ENCODE measurements at places on chromosomes 3 and 15.

DNA sequence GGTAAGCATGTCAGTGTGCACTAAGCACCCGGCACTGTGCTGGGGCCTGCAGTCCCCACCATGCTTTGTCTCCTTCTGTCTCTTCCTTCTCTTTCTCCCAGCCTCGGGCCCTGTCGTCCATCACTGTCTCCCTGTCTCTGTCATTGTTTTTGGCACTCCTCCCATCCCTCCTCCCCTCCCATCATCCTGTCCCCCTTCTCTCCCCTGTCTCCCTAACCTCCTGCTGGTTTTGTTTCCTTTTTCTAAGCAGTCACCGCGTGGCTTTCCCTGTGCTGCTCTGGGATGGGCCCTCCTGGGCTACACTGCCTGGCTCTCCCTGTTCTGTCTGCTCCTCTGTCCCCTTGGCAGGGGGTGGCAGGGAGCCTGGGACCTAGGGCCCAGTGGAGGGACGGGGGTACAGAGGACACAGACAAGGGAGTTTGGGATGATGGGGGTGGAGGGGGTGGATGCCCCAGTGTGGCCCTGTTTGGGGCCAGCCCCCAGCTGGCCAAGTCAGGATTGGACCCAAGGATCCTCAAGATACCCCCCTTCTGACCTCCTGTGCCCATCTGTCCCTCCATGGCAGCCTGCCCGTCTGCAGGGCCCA is 5.7 kb downstream of the CHST13 start:
- no peak for DNase-seq

DNA sequence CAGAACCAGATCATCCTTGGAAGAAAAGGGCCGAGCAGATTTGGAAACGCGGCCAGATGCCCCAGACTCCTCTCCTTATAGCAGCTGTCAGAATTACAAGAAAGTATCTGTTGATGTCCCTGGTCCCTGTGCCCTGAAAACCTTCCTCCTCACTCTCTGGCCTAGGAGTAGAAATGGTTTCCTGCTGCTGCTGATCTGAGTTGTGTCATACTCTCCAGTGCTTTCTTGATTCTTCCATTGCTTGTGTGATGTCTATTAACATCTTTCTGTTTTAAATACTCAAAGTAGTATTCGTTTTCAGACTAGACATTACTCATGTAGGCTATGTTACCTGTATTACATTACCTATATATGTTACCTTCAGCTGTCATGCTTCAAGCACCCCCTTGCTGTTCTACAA is 26.8 kb upstream of the HERC1 start:
- no peak for DNase-seq

DNA sequence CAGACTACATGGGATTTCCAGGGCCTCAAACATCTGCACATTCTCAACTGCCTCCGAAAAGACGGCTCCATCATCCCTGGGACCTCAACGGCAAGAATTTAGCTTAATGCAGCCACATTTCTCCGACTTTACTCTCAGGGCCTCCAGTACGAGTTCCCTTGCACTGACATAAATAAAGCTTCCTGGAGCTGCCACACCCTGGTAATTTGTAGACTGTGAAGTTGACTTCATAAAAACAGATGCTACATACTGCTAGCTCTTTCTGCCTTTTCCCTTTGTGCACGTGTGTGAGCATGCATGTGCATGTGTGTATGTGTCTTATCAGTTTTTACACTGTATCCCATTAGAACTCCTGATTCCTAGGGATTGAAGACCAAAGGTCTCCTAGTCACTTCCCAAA is 122.7 kb downstream of the NTRK3 start:
- DNase-seq = no peak

DNA sequence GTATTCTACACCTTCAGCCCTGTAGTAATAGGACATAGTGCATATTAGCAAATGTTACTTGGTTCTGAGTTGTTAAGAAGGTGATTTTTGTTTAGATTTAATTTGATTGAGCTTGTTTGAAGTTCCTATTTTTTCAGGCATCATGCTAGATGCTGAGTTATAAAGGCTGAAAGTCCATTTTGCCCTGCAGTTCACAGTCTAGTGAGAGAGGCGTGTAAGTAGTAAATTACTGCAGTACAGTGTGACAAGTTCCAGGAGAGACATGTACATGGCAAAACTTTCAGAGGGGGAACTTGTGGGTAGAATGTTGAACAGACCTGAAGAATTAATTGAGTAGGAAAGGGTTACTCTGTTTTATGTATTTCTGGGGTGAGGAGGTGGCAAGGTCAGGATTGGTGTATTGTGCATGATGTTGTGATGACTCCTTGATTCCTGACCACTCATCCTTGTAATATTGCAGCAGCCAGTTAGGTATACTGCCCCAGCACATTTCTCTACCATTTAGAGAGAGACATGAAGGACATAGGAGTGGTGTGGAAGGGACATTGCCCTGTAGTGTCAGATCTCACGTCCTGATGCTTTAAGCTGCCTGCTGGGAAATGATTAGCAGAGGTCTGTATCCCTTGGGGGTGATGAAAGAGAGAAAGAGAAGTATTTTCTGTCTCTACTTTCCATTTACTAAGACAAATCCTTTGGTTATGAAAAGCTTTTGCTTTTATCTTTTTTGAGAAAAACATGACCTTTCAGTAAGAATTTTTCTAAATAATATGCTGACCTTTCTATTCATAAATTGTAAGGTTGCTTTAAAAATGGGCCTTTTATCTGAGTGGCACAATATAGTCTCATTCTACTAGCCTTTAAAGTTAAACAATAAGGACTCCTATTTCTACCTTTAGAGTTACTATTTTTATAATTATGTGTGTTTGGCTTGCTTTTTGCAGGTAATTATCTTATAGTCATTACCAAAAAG is 16.9 kb downstream of the SACM1L start:
- no peak for DNase-seq

DNA sequence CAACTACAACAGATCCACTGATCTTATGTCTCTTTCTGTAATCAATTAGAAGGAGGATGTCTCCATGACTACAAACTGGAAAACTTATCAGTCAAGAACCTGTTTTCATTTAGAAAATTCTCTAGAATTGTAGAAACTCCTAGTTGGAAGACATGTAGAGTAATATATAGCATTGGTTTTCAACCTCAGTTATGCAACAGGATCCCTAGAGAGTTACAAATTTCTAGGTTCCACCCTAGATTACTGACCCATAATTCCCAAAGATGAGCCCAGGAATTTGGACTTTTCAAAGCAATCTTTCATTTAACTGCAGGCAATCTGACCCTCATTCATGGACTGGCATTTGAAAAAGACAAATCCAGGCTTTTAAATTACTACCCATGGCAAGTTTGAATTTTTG is 116.9 kb upstream of the RAP2B start:
- no peak for DNase-seq

- no peak for DNase-seq
These were observed 46.7 kb downstream of the RAD54L2 start for GRCh38 chr3:51585197-51585596.

DNA sequence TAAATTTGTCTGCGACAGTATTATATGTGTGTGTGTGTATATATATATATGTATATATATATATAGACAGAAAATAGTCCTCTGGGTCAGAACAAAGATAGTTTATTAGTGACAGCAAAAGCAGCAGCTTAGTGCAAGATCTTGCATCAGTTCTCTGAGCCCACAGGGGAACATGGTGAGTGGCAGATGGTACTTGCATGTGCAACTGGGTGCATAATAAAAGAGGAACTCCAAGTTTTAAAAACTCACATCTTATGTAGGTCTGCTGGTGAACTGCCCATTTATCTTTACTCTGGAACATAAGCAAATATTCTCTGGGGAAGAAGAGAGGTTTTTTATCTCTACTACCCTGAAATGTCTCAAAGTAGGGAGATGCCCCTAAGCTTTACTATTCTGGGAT is 276.4 kb downstream of the POLQ start:
- DNase-seq = no peak
